Neuronal stem cell (in vitro differentiated cells): ENCODE measurements at places on chromosomes 1 and 21.

DNA sequence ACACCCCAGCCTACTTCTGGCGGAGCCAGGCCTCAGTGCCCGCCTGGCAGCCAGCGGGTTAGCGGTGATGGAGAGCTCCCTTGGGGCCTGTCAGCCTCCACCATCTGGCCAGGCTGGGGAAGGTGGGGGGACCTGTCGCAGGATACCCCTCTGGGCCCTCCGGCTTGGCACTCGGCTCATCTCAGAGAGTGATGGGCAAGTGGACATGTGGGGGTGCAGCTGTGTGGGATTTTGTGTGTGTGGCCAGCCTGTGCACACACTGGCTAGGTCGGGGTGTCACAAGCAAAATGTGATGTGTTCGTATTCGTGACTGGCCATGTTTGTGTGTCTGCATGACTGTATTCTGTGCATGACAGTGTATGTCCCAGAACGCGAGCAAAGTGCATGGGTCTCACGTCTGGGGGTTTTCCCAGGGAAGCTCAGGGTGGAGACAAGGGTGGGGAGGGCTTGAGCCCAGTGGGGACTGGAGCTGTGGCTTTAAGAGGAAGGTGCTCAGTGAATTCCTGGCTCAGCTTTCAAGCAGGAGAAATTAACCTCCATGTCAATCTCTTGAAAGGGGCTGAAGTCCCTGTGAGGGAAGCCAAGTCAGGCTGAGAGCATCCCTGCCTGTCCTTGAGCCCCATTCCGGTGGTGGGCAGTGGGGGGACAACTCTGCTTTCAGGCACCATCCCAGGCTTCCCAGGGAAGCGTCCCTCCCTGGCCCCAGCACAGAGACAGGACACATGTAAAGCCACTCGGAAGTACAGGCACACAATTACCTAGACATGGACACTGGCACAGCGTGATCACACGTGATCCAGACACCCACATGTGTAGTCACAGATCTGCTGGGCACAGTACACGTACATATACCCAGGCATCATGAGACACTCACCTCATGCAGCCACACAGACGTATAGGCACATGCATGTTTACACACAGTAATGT, 21.1 kb upstream of the ADGRB2 start:
- DNase-seq: no peak

- no peak for DNase-seq
These were observed 6.6 kb upstream of the TMEM167B start for GRCh38 chr1:109083923-109084322.

GRCh38 chr1:77834771-77835334, 53.6 kb upstream of the NEXN start:
- DNase-seq: no peak

DNA sequence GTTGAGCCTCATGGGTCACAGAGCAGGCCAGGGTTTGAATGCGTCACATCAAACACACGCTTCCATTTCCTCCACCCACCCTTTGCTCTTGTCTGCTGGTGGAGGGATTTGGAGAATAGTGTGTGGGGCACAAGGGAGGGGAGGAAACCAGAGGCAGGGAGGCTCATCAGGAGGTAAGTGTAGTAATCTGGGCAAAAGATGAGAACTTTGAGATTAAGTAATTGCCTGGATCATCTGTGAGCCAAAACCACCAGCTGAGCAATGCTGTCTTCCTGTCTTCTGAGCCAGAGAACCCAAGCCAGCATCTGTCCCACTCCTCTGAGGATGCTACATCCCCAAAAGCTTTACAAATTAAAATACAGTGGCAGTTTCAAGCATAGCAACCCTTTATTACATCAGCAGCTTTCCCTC, 45.2 kb downstream of the C8B start:
- DNase-seq: no peak

- no peak for DNase-seq
These were observed 53.6 kb downstream of the KIF21B start for GRCh38 chr1:200969726-200970561.

DNA sequence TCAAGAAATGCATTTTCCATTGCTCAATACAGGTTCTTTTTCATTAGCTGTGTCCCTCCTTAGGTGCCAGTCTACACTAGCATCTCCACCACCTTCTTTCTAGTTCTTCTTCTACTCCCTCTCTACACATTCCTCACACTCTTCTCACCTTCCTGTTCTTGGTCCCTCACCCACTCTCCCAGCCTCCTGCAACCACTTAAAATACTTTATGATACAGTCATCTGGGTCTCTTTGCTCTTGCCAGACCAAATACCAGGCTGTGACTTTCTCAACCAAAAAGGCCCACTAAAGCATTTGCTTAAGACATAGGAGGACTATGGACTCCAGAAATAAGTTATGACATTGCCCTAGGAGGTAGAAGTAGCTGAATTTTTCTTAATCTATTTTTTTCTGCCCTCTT, 35.1 kb downstream of the PIGM start:
- no peak for DNase-seq

GRCh38 chr1:43949678-43950077, 2.9 kb downstream of the IPO13 start:
- no peak for DNase-seq

DNA sequence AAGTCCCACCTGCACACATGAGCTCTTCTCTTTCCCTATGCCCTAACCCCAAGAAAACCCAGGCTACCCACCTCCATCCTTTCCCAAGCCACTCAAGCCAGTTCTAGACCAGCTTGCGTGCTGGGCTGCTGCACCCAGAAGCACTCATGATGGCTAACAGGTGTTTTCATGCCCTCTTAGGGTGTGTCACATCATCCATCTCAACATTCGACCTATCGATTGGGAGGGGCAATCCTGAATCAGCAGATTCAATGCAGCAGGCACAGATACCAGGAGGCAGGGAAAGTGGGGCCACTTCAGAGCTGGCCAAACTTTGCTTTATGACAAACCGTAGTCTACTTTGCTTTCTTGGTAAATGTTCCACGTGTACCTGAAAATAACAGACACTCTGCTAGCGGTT, 6.6 kb upstream of the PRMT2 start:
- no peak for DNase-seq

GRCh38 chr1:200184196-200184595, 156.7 kb downstream of the NR5A2 start:
- no peak for DNase-seq

DNA sequence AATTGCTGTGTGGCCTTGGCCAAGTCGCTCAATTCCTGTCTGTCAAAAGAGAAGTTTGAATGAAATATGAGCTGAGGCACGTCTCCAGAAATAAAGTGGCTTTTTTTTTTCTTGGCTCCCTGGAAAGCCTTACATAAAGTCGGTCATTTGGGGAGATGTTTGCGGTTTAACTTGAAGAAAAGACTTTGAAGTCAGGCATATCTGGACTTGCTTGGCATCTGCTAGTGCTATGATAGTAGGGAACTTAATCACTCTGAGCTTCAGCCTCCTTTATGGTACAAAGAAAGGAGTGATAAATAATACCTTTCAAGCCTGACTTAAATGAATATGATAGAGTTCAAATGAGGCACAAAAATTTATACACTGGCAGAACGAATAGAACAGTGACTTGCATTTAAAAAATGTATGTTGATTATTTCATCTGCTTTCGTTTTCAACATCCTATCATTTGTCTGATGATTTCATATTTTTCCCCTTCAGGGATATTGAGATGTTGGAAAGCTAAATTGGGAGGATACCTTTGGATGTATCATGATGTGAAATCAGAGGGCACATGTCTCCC, 60.2 kb downstream of the FASLG start:
- DNase-seq: no peak

DNA sequence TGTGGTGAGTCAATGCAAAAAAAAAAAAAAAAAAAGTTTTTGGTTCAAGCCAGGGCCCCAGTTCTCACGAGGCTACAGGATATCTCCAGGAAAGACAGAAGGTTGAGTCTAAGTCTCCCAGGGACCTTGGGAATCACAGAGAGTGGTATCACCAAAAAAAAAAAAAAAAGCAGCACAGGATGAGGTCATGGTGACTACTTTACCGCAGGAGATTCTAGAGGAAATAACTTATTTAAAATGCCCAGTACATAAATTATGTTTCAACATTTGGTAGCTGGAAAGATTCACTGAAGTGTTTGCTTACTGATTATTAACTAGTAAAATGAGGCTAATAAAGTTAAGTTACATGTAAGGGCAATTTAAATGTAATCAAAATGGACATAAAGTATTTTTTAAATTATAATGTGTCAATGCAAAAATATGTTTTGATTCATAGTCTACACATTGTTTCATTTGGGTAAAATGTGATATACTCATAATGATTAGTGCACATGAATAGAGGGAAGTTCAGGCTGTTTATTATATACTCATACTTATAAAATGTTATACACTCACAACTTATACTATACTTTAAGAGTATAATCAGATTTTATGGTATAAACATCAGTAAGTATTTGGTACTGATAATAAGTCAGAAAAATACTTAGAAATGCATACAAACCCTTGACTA, 84.1 kb downstream of the PLPPR5 start:
- DNase-seq: no peak

- DNase-seq: no peak
These were observed 404.0 kb upstream of the KAZN start for GRCh38 chr1:14194511-14194910.

GRCh38 chr21:44273046-44273445, 11.3 kb upstream of the DNMT3L start:
- no peak for DNase-seq

DNA sequence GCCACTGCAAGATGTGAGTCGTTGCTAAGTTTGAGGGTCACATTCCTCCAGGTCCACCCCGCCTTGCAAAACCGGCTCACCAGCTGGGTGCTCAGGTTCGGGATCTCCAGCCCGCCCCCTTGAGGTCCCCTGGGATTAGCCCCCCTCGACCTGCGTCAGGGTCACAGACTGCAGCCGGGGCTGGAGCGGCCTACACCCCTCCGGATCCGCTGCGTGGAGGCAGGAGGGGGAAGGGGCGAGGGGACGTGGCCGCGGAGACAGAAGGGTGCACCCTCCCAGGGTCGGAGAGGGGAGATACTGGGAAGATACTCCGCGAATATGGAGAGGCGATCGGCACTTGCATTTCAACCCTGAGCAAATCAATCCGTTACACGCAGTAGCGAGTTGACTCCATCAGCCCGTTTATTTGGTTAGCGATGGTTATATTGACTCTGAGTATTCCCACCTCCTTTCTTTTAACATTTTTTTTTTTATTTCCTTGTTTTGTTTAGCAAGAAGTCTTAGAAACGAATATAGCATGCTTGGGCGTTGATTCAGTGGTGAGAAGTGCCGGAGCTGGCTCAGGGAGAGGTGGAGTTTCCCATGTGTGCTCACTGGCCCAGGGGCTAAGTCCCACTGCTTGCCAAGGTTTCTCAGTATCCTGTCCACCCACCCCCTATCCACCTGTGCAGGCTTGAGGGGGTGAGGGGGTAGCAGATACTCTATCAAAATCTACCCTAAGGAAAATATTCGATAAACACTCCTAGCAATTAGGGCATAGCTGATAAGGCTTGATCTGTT, 997 bp downstream of the IFNAR2 start:
- DNase-seq: peak; percentile 56

DNA sequence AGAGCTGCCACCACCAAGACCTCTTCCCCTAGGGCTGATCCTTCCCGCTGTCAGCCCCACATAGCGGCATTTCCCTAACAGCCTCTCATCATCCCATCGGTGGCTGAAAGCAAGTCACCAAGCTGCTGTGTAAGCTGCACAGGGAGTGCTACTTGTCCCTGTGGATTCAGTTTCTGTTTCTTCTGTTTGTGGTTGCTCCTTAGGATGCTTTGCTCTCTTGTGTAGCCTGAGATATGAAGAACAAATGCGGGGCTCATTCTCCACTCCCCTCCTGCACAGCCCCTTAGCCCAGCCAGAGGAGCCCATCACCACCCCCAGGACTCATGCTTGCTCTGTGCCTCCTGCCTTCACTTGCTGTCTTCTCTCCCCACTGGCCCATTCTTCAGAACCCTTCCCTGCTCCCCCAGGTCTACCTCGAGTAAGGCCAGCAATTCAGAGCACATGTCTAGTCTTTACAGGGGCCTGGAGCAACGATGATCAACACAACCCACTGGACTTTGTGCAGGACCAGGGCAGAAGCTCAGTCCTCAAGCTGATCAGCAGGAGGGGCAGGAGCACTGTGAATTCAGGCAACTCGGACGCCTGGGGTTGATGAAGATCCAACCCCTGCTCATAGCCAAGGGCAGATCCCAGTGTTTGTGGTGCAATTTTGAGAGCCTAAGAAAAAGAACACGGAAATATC, 82.6 kb upstream of the GALNT2 start:
- DNase-seq: no peak

GRCh38 chr21:35368326-35368725, 319.2 kb upstream of the RUNX1 start:
- DNase-seq: no peak

DNA sequence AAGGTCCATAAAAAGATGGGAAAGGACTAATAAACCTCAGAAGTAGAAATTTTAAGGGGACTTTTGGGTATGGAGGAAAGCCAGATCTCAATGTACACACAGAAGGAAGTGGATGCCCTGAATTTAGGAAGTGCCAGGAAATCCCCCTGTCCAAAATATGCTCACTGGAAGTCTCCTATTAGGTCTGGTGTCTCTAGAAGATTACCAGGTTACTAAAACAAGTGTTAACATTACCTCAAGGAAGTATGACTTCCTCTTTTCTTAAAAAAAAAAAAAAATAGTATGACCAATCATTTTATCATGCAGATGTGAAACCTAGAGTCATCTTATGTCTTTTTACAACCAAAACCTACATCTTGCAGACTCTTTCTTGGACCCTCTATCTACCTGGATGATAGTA, 30.7 kb downstream of the CD58 start:
- DNase-seq: no peak

DNA sequence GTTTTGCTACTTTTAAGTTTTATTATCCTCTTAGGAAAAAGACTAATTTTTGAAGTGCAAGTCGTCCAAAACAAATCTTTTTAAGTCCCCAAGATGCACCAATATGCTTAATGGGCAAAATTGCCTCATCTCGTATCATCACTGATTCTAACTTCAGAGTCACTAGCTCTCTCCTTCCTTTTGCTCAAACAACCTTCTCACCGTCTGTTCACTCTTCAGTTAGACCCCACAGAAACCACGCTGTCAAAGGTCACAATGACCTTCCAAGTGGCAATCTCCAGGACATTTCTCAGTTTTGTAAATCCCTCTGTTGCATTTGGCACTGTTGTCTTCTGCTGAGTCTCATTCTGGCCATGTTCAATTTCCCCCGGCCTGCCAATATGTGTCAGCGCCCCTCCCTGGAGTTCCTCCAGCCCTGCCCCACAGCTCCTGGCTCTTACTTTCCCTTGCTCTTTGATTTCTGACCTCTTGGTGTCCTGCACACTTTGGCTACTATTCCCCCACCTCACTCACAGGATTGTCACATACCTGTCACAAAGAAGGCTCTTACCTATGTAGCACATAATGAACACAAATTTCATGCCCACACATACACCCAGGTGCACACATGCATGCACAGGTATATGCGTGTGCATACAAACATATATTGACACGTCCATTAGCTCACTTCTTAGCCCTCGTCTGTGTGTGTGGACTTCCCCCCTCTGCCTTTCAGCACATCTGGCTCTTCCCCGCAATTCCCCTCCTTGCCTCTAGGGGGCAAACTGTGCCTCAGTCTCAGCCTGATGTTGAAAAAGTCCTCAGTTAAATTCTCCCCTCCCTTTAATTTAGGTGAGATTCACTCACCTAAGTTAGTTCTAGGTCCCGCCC, 354.0 kb upstream of the DUSP10 start:
- peak; percentile 30 for DNase-seq

GRCh38 chr1:21874778-21875547, 62.1 kb downstream of the HSPG2 start:
- no peak for DNase-seq
